ENCODE measurements at places on chromosomes 1 and 21.

DNA sequence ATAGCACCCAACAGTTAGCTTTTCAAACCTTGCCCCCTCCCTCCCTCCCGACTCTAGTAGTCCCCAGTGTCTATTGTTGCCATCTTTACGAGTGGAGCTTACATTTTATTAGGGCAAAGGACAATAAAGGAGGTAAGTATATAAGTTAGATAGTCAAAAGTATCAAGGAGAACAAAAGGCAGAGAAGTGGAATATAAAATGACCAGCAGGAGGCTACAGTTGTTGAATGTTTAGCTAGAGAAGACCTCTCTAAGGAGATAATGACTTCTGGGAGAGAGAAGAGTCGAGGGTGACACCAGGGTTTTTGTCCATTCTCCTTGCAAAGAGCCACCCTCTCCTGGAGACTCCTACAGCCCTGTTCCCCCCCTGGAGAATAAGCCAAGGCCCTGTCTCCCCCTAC lies 48.7 kb downstream of the SYT6 start:
- DNase-seq = no peak

GRCh38 chr1:213980906-213981305 lies 6.9 kb upstream of the PROX1 start:
- DNase-seq = no peak

GRCh38 chr21:25997788-25998611 lies 172.6 kb downstream of the APP start:
- peak; percentile 16 for DNase-seq

DNA sequence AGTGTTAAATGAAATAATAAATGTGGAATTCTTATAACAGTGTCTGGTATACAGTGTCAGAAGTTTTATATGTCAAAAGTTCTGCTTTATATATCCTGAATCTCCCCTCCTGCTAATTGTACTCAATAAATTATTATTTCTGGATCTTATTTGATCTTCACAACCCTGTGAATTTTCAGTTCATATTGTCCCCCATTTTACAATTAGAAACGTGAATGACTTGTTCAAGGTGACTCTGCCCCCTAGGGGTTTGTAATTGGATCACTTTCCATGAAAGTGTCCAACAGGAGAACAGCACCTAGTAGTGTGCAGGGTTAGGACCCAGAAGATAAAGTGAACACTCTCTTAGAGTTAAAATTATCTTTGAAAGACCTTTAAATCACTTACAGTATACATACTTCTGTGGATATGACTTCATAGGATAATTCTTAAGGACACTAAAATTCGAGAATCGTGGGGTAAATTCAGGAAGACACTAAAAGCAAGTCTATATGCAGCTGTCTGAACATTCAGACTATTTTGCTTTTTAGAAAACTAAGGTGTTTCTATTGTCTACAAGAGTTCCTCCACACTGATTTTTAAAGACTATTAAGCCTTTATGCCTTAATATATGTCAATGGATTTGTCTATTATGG lies 4.5 kb upstream of the DDR2 start:
- DNase-seq = peak; percentile 6

DNA sequence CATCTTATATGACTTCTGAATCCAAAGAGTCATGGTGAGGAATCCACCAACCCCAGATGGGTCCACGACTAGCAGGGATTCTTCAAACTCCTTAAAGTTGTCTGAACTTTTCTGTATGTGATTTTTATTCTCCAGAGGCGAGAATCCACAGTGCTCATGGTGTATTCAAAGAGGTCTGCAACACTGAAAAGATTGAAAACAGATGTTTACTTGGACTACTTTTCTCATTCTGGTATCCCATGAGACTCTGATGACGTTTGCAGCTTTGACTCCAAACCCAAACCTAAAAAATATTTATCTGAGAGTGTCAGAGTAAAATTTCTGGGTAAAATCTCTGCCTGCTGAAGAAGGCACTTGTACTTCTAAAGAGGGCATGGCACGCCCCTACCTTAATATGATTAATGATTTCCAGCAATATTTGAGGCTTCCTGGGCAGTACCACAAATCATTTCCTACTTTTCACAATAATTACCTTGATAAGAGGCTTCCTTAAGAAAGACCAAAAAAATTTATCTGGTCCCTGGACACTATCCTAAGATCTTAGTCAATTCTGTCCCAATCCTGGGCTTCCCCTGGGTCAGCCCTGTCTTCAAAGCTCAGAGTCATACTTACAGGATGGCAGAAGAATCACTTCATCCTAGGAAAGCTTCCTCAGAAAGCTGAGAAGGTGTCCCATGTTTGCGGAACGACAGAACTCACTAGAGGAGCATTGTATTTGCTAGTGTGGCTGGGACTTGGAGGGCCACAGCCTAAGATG lies 76.5 kb upstream of the MAP10 start:
- DNase-seq = no peak

- no peak for DNase-seq
These were observed 4.1 kb downstream of the IVL start for GRCh38 chr1:152912471-152912870.

GRCh38 chr1:27429029-27429425 lies 36.6 kb downstream of the GPR3 start:
- no peak for DNase-seq

GRCh38 chr1:233530665-233531386 lies 83.1 kb upstream of the KCNK1 start:
- no peak for DNase-seq

DNA sequence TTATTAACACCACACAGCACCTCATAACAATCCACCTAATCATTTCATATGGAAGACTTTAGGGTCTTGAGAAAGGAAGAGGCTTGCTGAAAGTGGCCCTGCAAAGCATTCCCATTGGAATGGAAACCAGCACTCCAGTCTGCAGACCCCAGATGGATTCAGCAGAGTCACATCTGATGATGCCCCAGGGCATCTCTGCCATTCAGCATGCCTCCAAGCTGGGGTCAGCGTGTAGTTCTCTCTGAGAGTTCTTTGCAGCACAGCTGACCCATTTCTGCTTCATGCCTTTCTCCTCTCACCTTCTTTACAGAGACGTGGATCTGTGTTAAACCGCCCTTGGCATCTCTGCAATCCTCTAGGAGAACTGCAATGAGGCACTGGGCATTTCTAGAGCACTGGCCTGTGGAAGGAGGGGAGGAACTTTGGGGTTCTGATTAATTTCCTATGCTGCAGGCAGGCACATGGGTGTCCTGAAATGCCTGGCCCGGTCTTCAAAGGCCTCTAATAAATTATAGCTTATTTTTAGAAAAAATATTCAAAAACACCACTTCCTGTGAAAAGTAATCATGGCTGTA lies 2.6 kb upstream of the LUZP1 start:
- DNase-seq = no peak

GRCh38 chr1:208431721-208432120 lies 187.5 kb upstream of the PLXNA2 start:
- no peak for DNase-seq

GRCh38 chr21:43657355-43658087 lies 1.8 kb downstream of the HSF2BP start:
- no peak for DNase-seq

DNA sequence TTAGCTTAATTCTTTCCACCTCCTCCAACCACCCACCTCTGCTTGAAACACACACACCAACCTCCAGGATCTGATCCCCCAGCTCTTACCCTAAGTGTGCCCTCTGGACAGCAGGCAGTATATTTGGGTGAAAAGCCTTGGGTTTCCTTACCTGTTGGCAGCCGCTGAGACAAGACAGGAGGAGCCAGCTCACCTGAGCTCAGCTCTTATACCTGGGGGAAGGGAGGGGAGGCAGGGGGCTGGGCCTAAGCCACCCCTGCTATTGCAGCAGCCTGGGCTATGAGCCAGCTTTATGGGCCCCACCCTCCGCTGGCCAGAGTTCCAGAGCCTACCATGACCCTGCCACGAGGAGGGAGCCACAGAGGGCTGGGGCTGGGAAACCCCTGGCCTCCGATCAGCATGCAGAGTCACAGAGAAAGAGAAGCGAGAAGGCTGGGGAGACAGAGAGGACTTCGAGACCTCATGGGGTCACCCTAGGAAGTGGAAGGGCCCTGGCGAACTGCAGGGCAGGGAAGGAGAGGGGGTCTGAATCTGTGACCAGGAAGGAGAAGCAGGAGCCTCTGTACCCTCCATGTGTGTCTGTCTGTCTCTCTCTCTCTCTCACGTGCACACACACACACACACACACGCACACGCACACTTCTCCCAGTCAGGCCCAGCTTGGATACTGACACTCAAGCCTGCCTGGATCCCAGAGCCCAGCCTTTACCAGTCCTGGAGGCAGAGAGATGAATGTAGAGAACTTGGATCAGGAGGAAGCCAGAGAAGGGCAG lies at the start of gene S100A14:
Gene S100A14 (minus strand): TSS at position 182 of the 773 bp plus-strand sequence. CDS start 467 bp downstream, outside the sequence.
- no peak for DNase-seq

- DNase-seq = no peak
These were observed 82.9 kb upstream of the CACYBP start for GRCh38 chr1:174916846-174917245.

- no peak for DNase-seq
These were observed 10.0 kb downstream of the NBPF3 start for GRCh38 chr1:21449906-21450305.

DNA sequence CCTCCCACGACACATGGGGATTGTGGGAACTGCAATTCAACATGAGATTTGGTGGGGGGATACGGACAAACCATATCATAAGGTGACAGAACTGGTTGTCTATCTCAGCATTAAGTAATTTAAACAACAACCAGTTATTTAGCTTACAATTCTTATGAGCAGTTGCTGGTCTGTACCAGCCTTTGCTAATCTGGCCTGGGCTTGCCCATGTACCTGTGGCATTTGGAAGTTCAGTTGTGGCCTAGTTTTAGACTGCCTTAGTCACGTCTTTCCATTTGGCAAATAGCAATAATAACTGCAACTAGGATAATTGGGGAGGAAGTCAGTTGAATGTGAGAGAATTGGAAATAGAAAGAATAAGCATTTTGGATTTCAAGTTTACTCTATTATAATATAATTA lies 441.8 kb upstream of the CXADR start:
- DNase-seq = no peak

DNA sequence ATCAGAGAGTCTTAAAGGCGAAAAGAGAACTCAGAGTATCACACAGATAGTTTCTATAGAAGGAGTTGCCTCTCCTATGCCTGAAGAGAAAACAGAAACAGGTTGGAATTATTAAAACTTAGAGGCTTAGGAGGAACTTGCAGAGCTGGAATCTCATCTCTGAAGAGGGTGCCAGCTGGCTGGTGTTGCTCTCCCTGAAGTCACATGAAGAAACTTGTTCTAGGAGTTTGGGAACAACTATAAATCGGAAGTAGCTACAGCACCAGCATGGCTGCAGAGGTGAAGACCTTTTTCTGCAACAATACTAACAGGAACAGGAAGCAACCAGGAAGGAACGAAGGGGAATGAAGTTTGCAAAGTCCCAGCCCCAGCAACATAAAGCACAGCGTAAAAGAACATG lies 35.8 kb downstream of the FMO3 start:
- DNase-seq = no peak

DNA sequence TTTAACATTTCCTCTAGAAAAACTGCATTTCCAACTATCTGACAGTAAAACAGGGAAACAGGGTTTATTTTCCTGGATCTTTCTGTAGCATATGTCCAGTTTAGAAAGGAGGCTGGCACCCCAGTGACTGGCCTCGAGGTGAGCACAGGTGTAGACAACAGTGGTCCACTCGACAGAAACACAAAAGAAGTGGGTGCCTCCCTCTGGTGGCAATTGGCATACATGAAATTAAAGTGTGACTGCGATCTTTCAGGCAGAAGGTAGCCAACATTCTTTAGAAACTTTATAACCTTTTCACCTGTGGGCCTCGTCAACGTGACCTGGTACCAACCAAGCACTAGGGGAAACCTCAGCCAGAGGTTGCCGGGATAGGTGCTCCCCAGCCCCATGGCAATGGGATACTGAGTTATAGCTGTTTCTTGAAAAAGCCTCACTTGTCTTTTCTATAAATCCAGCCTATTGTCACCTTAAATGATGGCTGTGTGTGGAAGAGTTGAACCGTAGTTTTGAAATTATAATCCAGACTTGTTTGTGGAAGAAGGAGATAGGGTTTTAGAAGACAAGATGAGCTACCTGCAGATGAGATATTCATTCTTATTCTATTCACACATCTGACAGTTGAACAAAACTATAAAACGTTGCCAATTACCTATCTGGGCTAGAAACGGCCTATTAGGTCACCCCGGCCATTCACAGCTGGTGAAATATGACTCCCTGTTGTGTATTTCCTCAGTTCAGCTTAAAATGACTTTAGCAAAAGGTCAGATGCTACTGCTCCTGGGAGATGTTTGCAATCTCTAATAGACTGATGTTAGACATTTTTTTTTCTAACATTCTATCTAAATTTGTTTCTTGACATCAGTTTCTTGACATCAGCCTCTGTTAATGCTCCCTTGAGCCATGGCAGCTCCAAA lies 44.3 kb downstream of the PCP4 start:
- no peak for DNase-seq

DNA sequence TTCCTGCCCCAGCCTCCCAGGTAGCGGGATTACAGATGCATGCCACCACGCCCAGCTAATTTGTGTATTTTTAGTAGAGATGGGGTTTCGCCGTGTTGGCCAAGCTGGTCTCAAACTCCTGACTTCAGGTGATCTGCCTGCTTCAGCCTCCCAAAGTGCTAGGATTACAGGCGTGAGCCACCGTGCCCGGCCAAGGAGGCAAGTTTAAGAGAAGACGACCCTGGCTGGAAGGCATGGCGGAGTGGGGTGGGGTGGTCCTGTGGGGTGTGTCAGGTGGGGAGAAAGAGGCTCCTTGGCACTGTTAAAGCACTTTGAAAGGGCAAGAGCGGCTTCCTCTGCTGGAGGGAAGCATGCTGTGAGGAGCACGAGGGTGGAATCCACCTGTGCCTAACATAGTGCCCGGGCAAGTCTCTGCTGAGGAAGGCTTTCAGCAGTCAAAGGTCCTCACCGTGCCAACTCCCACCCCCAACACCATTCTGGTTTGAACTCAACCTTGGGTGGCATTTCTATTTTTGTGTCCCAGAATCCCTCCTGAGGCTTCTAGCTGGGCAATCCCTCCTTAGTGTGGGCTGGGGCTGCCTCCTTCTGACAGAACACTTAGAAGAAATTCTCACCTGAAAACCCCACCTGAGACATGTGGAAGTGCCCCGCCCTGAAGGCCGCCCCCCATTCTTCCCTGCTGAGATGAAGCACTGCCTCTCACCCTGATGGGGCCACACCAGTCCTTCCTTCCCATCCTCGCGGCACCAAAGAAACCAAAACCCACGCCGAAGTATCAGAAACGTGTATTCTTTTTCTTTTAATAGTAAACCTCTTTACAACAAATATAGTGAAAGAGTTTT lies 37.4 kb downstream of the MEF2D start:
- no peak for DNase-seq

GRCh38 chr1:174710868-174711845 lies 263.4 kb downstream of the GPR52 start:
- DNase-seq = no peak
